ENCODE measurements at places on chromosomes 7 and 10.

- no peak for DNase-seq
These were observed 540 bp downstream of the SNX13 start for GRCh38 chr7:17939606-17940301.

GRCh38 chr7:139036901-139037300 lies 1.1 kb upstream of the ZC3HAV1L start:
- DNase-seq: no peak

DNA sequence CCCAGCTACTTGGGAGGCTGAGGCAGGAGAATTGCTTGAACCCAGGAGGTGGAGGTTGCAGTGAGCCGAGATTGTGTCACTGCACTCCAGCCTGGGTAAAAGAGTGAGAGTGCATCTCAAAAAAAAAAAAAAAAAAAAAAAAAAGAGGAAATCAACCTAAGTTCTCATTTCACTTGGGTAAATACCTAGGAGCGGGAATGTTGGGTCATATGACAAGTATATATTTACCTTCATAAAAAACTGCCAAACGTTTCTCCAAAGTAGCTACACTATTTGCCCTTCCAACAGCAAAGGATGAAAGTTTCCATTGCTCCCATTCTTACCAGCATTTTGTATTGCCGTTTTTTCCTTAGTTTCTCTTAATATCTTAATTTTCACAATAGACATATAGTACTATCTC lies 9.8 kb downstream of the P4HA1 start:
- no peak for DNase-seq

DNA sequence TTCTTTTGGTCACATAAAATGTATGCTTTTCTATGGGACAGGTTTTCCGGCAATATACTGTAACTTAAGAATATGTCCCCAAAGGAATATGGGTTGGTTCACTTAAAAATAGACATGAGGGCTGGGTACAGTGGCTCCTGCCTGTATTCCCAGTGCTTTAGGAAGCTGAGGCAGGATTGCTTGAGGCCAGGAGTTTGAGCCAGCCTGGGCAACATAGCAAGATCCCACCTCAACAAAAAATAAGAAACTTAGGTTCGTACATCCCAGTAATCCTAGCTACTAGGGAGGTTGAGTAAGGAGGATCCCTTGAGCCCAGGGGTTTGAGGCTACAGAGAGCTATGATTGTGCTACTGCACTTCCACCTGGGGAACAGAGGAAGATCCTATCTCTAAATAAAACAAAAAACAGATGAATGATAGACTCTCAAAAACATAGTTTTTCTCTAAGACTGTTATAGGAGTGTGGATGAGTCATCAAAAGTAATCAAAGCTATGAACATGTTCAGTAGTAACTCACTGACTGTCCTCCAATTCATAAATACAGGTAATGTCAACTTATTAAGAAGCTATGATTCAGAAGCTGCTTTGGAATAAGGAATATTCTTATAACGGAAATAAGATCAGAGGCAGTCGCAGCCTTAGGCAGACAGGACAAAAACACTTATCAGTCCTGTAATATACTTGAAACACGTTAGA lies 2.6 kb upstream of the SEC31B start:
- no peak for DNase-seq

GRCh38 chr10:129642427-129642826 lies 175.4 kb downstream of the MGMT start:
- DNase-seq: no peak

GRCh38 chr7:92557808-92558362 lies 29.3 kb downstream of the RBM48 start:
- no peak for DNase-seq

GRCh38 chr7:29090836-29091601 lies 55.3 kb downstream of the CPVL start:
- no peak for DNase-seq

DNA sequence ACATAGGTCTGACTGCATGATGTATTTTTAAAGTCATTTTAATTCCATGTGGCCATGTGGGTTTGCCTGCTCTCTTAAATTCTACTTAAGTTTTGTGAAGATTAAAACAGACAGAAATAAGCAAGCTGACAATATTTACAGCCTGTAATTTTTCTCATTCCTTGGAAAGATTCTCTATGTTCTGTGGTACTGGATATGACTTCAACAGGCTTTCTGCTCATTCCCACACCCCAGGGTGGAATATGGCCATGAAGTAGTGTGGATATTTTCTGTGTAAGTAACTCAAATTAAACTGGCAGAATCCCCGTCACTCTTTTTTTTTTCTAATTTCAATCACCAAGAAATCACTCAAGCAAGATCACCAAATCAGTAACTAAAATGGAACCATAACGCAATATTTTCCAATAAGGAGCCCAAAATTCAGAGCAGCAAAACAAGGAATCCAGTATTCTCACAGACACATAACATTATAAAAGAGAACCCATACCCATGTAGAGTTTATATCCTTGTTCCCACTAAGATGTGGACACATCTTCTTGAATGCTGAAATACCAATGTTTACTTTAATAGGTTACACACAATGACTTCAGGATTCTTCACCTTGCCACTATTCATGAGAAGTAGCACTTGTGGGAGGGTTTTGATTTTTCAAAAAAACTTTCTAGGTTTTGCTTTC lies 5.7 kb downstream of the HOXA5 start:
- no peak for DNase-seq

- no peak for DNase-seq
These were observed 130.9 kb upstream of the PRR15 start for GRCh38 chr7:29432721-29433120.

DNA sequence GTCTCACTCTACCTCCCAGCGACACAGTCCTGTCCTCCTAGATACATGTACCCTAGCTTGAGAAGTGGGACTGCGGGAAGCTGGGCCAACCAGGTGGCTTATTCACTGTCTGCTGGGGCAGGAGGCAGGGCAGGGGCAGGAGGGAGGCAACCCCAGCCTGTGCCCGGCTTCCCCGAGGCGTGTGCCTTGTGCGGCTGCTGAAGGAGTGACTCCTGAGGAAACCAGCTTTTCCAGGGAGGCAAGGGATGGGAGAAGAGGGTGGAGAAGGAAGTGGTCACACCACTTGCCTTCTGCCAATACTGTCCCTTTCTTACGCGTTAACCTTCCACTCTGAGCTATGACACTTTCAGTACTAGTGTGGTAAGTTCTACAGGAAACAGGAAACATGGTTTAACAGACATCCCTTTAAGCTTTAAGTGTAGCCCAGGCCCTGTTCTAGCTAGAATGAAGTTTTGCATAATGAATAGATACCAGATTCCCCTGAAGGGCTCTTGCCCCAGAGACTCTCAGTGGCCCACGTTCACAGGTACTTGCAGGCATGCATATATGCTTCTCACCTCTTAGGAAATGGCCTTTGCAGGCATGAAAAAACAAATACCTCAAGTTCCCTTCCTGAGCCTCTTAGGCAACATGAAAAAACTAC lies 40.6 kb downstream of the SYPL1 start:
- DNase-seq: no peak

DNA sequence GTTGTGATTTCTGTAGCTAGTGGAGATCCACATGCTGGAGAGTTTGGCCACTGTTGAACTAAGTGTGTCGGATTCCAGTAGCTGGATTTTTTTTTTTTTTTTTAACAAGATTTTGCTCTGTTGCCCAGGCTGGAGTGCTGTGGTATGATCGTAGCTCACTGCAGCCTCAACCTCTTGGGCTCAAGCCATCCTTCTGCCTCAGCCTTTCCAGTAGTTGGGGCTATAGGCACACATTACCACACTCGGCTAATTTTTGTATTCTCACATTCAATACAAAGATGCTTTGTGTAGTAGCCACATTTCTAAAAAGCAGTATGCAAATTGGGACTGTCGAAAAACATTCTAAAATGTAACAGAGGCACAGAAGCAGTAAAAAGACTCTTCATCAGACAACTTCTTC lies 63.5 kb downstream of the RABGEF1 start:
- DNase-seq: no peak

GRCh38 chr7:155567646-155568332 lies 21.4 kb upstream of the CNPY1 start:
- no peak for DNase-seq

DNA sequence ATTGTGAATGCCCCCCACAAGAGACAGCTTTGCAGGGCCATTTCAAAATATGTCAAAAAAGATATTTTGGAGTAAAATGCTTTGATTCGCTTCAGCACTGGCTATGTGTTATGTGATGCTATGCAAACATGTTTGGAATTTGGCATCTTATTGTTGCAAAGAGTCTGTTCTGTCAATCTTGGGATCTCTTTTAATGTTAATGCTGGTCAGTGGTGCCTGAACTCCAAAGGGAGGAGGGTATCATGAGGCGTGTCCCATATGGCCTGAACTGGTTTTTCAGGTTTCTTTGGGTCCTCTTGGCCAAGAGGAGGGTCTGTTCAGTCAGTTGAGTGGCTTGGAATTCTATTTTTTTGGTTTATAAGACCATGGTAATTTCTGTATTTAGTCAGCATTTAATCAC lies 81.4 kb downstream of the HECW1 start:
- no peak for DNase-seq

- DNase-seq: no peak
These were observed 45.2 kb upstream of the TMEM213 start for GRCh38 chr7:138752518-138753149.

DNA sequence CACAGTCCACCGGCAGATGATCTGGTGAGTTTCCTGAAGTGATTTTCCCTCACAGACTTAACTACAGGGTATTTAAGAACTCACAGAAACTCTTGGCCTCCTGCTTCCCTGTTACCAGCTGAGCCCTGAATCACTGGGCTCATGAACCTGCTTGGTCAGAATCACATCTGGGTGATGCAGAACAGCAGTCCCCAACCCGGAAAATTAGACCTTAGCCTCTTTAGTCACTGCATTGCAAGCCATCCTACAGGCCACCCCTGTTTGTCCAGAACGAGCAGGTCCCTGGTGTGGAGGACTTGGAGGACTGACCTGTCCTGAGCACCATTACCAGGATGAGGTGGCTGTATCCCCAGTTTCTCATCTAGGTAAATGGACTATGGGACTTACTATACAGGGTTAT lies 539.2 kb downstream of the TNS3 start:
- no peak for DNase-seq

DNA sequence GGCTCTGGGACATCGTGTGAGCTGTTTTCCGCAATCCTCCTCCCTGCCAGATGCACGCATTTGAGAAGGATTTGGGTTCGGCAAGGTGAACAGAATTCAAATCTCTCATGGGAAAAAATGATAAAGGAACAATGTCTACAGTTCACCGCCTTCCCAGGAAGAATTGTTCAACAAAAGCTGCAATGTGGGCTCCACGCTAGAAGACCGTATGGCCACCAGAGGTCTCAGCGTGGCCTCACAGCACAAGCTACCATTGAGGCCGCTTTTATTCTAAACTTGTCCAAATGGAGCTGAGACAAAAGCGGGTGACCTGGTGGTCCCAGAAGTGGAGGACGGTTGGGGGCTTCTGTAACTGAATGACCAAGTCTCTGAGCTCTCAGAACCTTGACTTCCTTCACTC lies 733.1 kb downstream of the PARD3 start:
- no peak for DNase-seq

GRCh38 chr7:50473531-50473930 lies 23.4 kb upstream of the FIGNL1 start:
- DNase-seq: no peak

- DNase-seq: no peak
These were observed 38.9 kb downstream of the TCF7L2 start for GRCh38 chr10:112988839-112989406.

DNA sequence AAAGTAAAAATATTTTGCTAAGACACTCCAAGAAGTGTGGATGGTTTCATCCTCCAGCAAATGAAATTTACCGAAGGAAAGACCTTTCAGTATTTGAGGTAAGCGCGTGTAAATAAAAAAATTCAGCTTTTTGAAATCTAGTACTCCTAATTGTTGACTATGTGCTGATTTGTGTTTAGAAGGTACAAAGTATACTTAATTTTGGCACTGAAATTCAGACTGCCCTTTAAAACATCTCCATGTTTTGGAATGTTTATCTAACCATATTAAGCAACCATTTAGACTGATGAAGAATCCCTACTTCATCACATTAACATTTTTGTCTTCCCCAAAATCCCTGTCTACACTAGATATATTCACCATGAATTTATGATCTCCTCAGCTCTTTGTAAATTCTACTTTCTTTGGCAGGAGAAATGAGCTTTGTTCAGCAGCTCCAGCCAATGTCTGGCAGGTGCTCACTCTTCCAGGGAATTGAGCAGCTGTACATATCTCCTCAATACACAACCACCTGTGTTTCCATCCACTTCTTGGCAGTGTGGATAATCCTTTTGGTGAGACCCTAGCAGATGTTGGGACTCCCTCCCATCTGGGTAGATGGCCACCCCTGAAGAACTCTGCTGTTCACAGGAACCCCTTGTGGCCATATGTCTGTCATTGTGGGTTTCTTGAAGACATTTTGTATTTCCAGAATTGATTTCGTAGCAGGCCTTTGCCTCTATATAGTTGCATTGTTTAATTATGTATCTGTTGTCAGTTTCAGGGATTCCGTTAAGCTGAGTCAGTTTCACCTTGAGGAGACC lies 129.4 kb upstream of the SAMD8 start:
- no peak for DNase-seq

DNA sequence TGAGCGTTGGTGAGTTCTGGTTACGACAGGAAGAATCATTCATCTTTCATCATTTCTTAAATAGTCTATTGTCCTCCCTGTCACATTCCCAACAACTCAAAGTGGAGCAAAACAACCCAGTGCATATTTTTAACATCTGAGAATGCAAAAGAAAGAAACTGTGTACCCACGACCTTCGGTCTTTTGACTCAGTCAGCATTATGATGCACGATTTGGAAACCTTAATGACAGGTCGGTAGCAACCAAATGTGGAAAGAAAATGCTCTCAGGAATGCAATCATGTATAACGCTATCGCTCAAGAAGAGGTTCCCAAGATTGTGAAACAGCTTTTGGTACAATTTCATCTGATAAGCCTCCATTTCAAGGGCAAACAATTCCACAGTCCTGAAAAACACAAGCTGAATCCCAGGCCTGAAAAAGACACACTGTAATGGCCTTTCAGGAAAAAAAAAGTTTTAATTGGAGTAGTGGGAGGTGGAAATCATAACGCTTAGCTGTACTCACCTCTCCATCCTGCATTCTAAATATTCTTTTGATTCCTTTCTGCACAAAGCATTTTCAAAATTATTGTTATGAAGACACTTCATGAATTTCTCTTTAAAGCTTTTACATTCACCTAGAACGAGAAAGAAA lies 2.6 kb downstream of the COX19 start:
- DNase-seq: no peak

Measured in NCI-H187 treated with DMSO at 0.1 percent for 48 hours (cell line).